Lower leg skin (tissue), 4 donors: ENCODE measurements at places on chromosomes 13 and 19. TPM values are rescaled to one million over a fixed set of nuclear protein-coding genes. Genes with fewer than 3 reads are reported as not detected.
A peak's percentile ranks its signal among the peaks of the same experiment; 100 is the strongest.

Gene SYT5
- total RNA-seq: 0.10 TPM

DNA sequence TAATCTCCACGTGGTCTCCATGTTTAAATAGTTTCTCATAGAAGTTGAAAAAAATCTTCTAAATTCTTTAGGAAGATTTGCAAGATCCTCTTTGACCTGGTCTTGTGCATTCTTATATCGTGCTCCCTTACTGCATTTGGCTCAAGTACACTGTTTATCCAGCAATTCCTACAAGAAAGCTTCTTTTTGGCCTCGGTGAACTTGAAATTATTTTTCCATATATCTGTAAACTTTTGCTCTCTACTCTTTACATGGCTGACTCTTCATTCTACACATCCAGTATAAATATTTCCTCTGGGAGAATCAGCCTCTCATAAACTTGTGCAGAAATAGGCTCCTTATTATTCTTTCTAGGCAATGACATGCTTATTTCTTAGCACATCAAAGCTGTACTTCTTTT, 1457.9 kb upstream of the PRR20A start:
- DNase-seq: no peak

DNA sequence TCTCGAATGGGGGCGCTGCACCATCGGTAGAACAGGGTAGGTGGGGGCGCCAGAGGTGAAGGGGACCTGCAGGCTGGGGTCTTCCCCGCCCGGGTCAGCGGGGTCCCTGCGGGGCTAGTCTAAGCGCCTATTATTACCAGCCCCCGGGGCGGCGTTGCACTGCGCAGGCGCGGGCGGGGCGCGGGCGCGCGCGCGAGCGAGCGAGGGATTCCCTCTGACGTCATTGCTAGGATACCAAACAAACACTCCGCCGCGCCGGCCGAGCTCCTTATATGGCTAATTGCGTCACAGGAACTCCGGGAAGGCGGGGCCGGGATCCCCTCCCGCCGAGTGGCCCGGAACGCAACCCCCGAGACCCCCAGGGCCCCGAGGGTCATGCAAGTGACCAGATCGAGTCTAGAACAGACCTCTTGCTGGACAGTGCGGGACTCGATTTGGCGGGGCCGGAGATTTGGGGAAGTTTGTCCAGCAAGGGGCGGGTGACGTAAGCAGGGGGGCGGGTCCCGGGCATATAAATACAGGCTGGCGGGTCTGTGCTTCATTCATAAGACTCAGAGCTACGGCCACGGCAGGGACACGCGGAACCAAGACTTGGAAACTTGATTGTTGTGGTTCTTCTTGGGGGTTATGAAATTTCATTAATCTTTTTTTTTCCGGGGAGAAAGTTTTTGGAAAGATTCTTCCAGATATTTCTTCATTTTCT, at the start of gene FOSB:
Gene FOSB (plus strand): TSS at position 541 of the 703 bp plus-strand sequence. CDS start 591 bp downstream, outside the sequence.
- peak; percentile 94 for DNase-seq

- no peak for DNase-seq
Observed at GRCh38 chr19:3443840-3444694, 36.3 kb downstream of the SMIM24 start.

DNA sequence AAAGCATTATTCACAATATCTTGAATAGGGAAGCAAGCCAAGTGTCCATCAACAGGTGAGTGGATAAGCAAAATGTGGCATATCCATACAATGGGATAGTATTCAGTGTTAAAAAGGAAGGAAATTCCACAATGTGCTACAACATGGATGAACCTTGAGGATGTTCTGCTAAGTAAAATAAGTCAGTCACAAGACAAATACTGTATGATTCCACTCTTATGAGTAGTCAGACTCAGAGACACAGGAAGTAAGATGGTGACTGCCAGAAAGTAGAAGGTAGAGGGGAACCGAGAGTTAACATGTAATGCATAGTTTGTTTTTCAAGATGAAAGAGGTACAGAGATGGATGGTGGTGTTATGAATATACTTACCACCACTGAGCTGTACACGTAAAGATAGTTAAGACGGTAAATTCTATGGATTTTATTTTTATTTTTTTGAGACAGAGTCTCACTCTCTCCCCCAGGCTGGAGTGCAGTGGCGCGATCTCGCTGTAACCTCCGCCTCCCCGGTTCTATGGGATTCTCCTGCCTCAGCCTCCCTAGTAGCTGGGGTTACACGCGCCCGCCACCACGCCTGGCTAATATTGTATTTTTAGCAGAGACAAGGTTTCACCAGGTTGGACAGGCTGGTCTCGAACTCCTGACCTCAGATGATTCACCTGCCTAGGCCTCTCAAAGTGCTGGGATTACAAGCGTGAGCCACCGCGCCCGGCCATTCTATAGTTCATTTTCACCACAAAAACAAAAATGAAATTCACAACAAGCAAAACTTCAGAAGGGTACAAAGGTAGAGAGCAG, 1.0 kb upstream of the CHAMP1 start:
- no peak for DNase-seq

- no peak for DNase-seq
Observed at GRCh38 chr19:10748927-10749434, 31.1 kb downstream of the DNM2 start.
